ENCODE measurements at places on chromosomes 3 and 15. TPM values are rescaled to one million over a fixed set of nuclear protein-coding genes. Genes with fewer than 3 reads are reported as not detected.

DNA sequence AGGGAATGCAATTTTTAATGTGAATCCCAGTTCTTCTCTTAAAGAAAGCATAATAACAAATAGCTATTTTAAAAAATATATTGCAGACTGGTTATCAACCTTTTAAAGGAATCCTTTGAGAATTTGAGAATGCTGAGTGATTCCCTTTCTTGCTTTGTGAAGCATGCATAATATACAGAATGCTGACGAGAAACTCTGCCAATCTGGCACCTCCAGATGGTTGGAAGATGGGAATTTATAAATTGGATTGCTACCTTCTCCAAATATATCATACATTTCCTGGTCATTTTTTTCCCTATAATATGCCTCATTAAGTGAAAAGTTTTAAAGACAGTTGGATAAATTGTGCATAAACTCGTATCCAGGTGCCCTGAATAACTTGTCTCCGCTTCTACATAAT is 333.9 kb upstream of the ARPP21 start:
- no peak overlapping the region for H3K27ac ChIP-seq
- no peaks in the 10 kb centered on the region for H3K27me3 ChIP-seq
- DNase-seq: no peak
- no peaks in the 10 kb centered on the region for H3K4me1 ChIP-seq
- H3K4me3 ChIP-seq: no peak overlapping the region
- no peaks in the 10 kb centered on the region for H3K36me3 ChIP-seq

DNA sequence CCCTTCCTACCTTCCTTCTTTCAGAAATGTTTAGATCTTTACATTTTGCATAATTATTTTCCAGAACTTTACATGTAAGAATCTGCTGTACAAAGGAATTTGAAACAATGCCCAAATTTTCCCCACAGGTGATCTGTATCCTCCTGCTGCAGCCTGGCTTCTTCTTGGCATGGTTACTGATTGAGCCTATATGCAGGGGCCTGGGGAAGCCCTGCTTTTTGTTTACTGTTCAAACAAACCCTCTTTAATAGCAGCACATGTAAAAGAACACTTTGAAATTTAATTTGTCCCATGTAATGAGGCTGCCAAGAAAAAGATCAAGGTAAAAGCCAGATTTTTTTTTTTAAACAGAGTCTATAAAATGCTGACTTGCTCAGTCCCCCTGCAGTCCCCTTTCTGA is 432.2 kb downstream of the TUSC7 start:
- no peak overlapping the region for H3K4me3 ChIP-seq
- H3K36me3 ChIP-seq: no peaks in the 10 kb centered on the region
- no peaks in the 10 kb centered on the region for H3K27me3 ChIP-seq
- no peaks in the 10 kb centered on the region for H3K4me1 ChIP-seq
- DNase-seq: no peak
- H3K27ac ChIP-seq: no peak overlapping the region

- no peak overlapping the region for H3K4me3 ChIP-seq
- H3K27me3 ChIP-seq: no peaks in the 10 kb centered on the region
- H3K36me3 ChIP-seq: no peaks in the 10 kb centered on the region
- DNase-seq: no peak
Measured at GRCh38 chr3:184579513-184579912, 17.9 kb downstream of the EPHB3 start.

DNA sequence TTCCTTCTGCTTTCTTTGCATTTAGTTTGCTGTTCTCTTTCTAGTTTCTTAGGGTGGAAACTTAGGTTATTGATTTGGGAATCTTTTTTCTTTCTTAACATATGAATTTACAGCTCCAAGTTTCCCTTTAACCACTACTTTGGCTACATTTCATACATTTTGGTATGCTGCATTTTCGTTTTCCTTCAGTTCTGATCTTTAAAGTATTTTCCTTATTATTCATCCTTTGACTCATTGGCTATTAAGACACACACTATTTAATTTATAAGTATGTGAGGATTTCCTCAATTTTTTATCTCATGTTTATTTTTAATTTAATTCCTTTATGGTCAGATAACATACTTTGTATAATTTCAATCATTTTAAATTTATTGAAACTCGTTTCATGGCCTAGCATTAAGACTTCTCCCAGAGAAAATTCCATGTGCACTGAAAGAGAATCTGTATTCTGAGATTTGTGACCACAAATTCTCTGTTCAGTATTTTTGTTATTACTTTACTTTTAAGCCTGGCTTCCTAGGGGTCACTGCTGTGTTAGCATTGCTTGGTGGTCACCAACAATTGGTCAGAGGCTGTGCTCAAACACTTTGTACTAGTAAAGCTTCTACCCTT is 87.7 kb downstream of the CFAP20DC start:
- no peak for DNase-seq
- H3K4me3 ChIP-seq: no peak overlapping the region
- H3K27me3 ChIP-seq: no peaks in the 10 kb centered on the region
- H3K4me1 ChIP-seq: no peaks in the 10 kb centered on the region

DNA sequence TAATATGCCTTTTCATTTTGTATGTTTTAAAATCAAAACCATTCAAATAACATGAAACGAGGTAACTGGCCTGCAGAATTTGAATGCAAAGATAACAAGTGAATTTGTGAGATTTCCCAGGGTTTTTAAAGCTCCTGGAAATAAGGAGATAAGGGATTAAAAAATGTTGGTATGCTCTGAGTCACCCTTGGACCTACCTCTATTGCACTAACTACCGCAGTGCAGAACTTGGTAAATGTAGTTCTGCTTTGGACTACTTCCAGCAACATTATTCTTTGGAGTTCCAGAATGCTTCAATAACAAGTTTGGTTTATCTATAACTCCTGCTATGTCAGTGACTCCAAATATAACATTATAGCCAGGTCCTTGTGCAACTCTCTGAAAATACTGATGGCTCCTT is 201.7 kb downstream of the GAP43 start:
- H3K36me3 ChIP-seq: no peaks in the 10 kb centered on the region
- H3K4me1 ChIP-seq: no peaks in the 10 kb centered on the region
- no peak overlapping the region for H3K4me3 ChIP-seq
- no peak for DNase-seq

DNA sequence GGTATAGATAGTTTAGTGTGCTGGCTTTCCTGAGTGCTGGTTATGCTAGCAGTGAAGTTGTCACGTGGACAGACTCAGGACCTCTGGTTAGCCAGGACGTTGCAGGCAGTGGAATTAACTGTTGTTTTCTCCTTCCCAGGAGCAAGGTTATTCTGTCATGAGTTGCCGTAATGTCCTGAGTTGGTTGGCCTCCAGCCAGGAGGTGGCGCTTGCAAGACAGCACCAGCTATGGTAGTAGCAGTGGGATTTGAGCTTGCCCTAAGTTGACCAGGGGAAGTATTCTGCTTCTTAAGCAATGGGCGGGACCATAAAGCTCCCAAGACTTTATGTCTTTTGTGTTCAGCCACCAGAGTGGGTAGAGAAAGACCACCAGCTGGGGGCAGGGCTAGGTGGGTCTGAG is 240.7 kb upstream of the DNAJC19 start:
- H3K4me3 ChIP-seq: no peak overlapping the region
- no peaks in the 10 kb centered on the region for H3K4me1 ChIP-seq
- H3K36me3 ChIP-seq: no peaks in the 10 kb centered on the region
- no peak for DNase-seq
- H3K27ac ChIP-seq: no peak overlapping the region

DNA sequence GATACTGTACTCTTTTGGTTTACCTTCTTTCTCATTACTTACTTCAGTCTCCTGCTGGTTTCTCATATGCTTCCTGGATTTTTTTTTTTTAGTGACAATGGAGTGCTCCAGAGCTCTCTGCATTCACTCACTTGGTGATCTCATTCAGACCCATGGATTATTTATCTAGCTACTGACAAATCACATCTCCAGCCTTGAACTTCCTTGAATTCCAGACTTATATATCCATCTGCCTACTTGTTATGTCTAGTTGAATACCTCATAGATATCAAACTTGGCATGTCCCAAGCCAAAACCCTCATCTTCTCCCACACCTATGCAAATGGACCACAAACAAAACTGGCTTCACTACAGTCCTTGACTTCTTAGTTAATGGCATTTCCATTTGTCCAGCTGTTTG is 234.7 kb upstream of the ZPLD1 start:
- no peak overlapping the region for H3K4me3 ChIP-seq
- H3K27ac ChIP-seq: no peak overlapping the region
- DNase-seq: no peak

GRAMD2A gene
- total RNA-seq: 19.8 TPM

Measured in Peyer's patch (tissue), 4 donors.